ENCODE measurements at places on chromosomes 11 and 22.
A peak's percentile ranks its signal among the peaks of the same experiment; 100 is the strongest.

- DNase-seq, result no peak
Observed at GRCh38 chr11:109490953-109491635, 69.1 kb downstream of the C11orf87 start.

- no peak for DNase-seq
Observed at GRCh38 chr22:47781024-47781423, 1018.6 kb downstream of the TBC1D22A start.

DNA sequence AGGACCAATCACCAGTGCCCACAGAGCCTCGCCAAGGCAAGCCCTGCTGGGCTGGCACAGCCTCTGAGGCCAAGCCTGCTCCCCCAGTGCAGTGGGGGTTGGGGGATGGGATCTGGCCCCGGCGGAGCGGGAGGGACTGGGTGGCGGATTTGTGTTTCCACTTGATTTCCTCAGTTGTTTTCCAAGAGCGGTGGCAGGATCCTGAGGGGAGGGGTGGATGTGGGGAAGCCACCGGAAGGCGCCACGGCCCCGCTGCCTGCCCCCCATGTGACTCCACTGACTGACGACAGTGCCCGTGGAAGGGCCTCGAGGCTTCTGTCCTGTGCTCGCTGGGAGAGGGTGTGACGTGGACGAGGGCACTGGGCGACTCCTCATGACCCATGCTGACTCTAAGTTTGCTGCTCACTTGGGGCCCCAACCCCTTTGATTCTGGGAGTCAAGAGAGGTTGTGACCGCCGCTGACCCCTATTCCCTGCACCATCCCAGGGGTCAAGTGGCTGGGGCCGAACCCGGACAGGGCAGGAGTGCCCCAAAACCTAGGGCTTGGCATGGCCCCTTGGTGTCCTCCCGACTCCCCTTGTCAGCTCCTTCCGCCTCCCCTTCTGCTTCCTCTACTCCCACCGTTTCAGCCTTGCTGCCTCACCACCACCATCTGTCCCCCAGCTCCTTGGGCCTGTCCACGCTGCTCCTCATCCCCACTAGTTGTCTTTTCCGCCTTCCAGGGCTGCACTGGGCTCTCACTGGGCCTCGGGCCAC is 23.5 kb upstream of the PICK1 start:
- DNase-seq, result no peak

DNA sequence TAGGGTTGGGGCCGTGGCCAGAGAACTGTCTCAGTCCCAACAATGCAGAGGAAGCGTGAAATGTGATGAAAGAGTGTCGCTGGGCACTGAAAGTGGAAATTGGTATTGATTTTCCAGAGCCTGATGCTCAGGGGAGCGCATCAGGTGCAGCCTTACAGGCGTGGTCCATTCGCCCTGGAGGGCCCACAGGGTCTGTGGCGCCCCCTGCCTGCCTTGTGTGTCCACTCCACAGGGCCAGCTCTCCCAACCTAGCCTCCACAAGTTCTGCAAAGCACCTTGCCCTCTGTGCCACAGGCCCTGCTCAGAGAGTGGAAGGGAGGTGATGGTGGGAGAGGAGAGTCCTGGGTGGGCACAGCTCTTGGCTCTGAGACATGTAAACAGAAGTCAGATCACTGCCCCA is 54.9 kb upstream of the LMO1 start:
- no peak for DNase-seq

DNA sequence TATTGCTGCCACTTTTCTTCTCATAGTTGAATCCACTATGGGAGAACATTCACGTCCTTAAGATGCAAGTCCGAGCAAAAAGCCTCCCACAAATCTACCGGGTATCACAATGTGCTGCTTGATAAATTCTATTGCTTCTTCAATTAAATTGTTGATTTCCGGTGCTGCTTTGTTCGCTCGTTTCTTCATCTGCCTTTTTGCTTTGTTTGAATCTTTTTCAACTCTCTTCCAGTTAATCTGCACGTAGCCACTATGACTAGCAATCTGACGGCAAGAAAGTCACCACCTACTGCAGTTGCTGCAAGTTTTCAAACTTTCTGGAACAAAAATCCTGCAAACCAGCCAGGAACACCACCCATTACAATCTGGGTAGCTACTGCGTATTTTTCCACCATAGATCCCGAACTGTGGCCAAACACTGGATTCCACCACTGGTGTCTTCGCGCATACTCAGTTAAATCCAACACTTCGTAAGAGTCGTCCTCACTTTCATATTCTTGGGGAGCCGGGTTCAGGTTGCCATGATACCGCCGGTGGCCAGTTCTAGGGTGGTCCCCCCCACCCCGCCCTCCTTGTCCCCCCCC is 59.1 kb downstream of the CLMP start:
- DNase-seq, result no peak

GRCh38 chr11:32081901-32082300 is 9.0 kb upstream of the RCN1 start:
- DNase-seq, result no peak

GRCh38 chr22:17586831-17587440 is 23.6 kb downstream of the SLC25A18 start:
- no peak for DNase-seq

- DNase-seq, result no peak
Observed at GRCh38 chr11:102426000-102426399, 26.6 kb downstream of the TMEM123 start.

DNA sequence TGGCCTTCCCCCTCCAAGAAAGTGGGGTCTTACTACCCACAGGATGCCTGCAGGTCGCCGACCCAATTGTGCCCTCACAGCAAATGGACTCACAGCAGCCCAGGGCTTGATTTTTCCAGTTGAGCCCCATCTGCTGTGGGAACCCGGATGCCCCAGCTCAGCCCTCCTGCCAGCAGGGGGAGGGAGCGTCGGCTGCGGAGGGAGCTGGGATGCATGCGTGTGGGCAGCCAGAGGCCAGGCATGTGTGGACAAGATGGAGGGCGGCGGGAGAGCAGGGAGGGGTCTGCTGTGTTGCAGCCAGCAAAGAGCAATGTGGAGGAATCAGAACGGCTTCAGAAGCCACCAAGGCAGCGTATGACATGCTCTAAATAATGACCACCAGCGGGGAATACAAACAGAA is 41.0 kb upstream of the EIF3D start:
- no peak for DNase-seq

DNA sequence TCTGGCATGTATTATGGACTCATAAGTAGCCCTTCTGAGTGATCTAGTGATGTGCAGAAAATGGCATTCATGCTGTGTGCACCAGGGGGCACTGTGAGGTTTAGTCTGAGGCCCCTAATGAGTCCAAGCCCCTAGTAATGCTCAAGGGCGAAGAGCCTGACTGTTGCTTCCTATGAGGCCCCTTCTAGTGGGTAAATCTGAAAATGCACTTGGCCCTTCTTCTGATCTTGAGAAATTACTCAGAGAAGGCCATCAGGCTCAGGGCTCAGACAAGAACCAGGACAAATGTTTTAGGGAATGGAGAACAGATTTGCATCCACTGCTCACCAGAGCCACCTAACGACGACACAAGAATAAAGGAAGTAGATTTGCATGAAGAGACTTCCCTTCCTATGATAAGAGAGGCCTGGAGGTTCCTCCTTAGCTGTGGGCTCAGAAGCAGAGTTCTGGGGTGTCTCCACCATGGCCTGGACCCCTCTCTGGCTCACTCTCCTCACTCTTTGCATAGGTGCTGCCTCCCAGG is 75.8 kb downstream of the GGTLC2 start:
- peak; percentile 60 for DNase-seq

GRCh38 chr11:47917599-47918369 is 62.6 kb upstream of the PTPRJ start:
- DNase-seq, result peak; percentile 35

- DNase-seq, result no peak
Observed at GRCh38 chr11:131242476-131243000, 127.9 kb upstream of the NTM start.

GRCh38 chr11:20004866-20005265 is 155.4 kb downstream of the DBX1 start:
- no peak for DNase-seq

DNA sequence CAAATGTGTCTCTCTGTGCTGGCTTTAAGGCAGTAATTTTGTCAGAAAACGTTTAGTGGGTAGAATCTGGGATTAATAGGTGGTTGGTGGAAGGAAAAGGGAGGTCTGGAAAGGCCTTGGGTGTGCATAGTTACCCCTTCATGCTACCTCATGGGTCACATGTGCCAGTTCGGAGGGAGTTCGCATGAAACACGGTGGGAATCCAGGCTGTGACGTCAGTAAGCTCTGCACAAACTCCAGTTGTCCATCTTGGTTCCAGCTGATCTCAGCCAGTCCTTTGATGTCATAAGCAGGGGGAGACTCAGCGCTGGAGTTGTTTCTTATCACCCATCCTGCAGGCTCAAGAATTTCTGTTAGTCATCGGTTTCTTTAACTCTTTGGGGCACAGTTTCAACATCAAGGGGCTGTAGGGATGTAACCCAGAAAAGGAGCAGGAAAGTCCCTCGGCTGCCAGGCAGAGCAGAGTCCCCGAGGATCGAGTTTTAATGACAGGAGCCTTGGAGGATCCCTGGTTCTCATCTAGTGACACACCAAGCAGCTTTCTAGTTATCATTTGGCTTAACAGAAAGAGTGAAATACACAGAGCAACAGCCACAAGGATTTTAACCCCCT is 28.9 kb downstream of the MOV10L1 start:
- DNase-seq, result no peak

- no peak for DNase-seq
Observed at GRCh38 chr22:23481369-23481768, 98.7 kb downstream of the IGLL1 start.

DNA sequence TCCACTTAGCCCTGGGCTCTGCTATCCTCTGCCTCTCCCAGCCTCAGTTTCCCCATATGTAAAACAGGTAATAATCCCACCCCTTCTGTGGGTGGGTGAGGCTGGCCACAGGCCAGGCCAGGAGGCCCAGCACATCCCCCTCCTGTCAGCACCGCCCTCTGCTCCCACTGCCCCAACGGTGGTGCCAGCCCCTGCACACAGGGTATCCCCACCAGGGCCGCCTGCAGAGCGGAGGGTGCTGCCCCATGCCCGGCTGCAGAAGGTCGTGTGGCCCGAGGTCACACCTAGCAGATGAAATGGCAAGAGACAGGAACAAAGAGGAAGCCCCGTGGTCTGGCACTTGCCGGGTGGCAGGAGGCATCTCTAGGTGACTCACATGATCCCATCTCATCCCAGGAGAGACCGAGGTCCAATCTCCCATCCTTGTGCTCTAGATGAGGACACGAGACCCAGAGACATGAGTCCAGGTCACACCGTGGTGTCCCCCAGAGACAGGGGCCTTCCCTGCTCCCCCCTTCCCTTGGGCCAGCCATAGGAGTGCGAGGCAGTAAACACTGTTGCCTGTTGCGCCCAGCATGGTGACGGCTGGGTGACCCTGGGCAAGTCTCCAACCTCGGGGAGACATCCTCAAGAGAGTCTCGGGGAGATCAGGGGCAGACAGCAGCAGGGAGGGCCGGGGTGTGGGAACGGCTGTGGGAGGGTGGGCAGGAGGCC is 27.2 kb upstream of the PPARA start:
- DNase-seq, result no peak

- DNase-seq, result no peak
Observed at GRCh38 chr11:118621784-118622375, 14.5 kb downstream of the PHLDB1 start.
